ENCODE measurements at places on chromosomes 5 and 9.

- DNase-seq = peak; percentile 88
These were observed 958 bp upstream of the NFIL3 start for GRCh38 chr9:91424403-91425176.

DNA sequence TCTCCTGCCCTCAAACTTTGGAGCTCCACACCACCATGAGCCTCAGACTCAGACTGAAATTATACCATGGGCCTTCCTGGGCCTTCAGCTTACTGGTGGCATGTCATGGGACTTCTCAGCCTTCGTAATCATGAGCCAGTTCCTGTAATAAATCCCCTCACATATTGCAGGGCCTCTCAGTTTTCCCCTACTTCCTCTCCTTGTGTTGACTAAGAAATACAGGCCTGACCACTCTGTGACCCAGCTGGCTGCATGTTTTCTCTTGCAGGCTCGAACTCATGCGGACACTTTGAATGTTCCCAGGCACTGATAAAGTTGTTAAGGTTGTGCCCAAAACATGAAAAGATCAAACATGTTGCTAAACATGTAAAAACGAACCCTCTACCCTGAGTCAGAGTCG lies 26.2 kb upstream of the SHC3 start:
- DNase-seq = no peak

- DNase-seq = no peak
These were observed 4.3 kb upstream of the EMB start for GRCh38 chr5:50445296-50445949.

DNA sequence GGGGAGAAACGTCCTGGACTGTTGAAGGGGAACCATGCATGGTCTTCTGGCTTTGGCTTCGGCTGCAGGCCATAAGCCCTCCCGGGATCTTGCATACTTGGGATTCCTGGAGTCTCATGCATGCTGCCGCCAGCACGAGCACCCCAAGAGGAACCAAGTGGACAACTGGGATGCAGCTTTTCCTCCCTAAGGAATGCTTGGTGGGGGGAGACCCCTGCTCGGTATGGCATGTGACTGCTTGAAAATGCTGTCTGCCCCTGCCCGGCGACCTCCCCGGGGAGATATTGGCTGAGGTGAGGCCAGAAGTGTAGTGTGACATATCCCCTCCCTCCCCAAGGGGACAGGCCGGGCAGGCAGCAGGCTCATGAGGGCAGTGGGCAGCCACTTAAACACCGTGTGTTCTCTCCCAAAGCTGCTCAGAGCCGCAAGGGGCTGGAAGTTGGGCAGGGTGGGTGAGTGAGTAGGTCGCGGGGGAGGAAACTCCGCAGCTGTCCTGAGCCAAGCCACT lies 15.7 kb downstream of the TMEM171 start:
- no peak for DNase-seq

DNA sequence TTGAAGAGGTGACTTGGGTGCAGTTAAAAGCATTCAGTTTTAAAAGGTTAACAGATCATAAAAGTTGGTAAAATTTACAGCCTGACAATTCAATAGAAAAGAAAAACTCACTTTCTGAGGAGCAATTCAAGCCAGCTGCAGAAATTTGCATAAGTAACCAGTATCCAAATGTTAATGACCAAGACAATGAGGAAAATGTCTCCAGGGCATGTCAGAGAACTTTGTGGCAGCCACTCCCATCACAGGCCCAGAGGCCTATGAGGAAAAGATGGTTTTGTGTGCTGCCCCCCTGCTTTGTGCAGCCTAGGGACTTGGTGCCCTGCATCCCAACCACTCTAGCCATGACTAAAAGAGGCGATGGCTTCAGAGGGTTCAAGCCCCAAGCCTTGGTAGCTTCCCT lies 1406.5 kb upstream of the ACO1 start:
- no peak for DNase-seq

DNA sequence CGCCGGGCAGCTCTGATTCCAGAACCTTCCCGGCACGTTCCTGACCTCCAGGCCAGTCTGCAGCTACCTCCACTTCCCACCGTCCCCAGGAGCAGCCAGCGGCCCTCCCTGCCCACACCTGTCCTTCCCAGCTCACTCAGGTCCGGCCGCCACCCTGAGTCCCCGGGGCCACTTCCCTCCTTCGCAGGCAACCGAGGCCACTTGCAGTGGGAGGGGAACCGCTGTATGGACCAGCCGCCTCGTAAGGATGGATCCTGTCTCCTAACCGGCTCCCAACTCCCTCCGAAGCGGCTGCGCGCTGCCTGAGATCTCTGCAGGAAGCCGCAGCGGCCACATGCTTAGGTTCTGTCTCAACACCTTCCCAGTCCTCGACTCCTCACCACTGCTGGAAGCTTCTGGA lies 7.5 kb downstream of the TMEM250 start:
- no peak for DNase-seq

All from activated CD8-positive, alpha-beta memory T cell treated with anti-CD3 and anti-CD28 coated beads, Interleukin-2, amount 50 U/mL, for 48 hours (primary cell).